ENCODE measurements at places on chromosomes 7 and 10. TPM values are rescaled to one million over a fixed set of nuclear protein-coding genes. Genes with fewer than 3 reads are reported as not detected.

The GPR15LG gene
- total RNA-seq = not detected

The PRKCQ gene
- total RNA-seq = 0.22 TPM

The KBTBD2 gene
- 56.4 TPM for total RNA-seq

The GPER1 gene
- total RNA-seq = 3.0 TPM

The COL26A1 gene
- total RNA-seq = not detected

The CARD11 gene
- total RNA-seq = 0.62 TPM

The STEAP4 gene
- total RNA-seq = under 0.01 TPM

The ENKUR gene
- 0.11 TPM for total RNA-seq

The NKX6-2 gene
- under 0.01 TPM for total RNA-seq

The MEIG1 gene
- total RNA-seq = not detected

The EBF3 gene
- 0.12 TPM for total RNA-seq

The TDRD1 gene
- total RNA-seq = 0.62 TPM

The ACHE gene
- 0.25 TPM for total RNA-seq

The PDE6C gene
- total RNA-seq = not detected

The MRPS24 gene
- 99.5 TPM for total RNA-seq

The PON1 gene
- not detected for total RNA-seq

The YAE1 gene
- 32.4 TPM for total RNA-seq

The PAX2 gene
- total RNA-seq = not detected

The SLC18A2 gene
- not detected for total RNA-seq

The AGMO gene
- not detected for total RNA-seq

The CD36 gene
- 2.6 TPM for total RNA-seq

The HNRNPA2B1 gene
- 92.5 TPM for total RNA-seq

The VPS37D gene
- total RNA-seq = 9.2 TPM

The ADRA2A gene
- total RNA-seq = 2.0 TPM

The TMEM196 gene
- total RNA-seq = not detected

The PIK3CG gene
- total RNA-seq = not detected

The OGDHL gene
- total RNA-seq = 0.37 TPM

The AKAP9 gene
- 56.4 TPM for total RNA-seq

The SLC16A12 gene
- under 0.01 TPM for total RNA-seq

The WNT16 gene
- 0.87 TPM for total RNA-seq

The KCNIP2 gene
- total RNA-seq = 0.62 TPM

The HABP2 gene
- total RNA-seq = not detected

The MGMT gene
- total RNA-seq = 10.0 TPM

The FAM25G gene
- total RNA-seq = not detected

The CCL26 gene
- 1.7 TPM for total RNA-seq

The TBX20 gene
- not detected for total RNA-seq

The CRPPA gene
- 1.3 TPM for total RNA-seq

The NEBL gene
- 0.22 TPM for total RNA-seq

The CRHR2 gene
- not detected for total RNA-seq

The ITIH5 gene
- under 0.01 TPM for total RNA-seq

The IL2RA gene
- total RNA-seq = not detected

Measured in uterine smooth muscle cell (primary cell).